Caco-2 (cell line): ENCODE measurements at places on chromosomes 7 and 10. TPM values are rescaled to one million over a fixed set of nuclear protein-coding genes. Genes with fewer than 3 reads are reported as not detected.

The SYT15 gene
- 0.43 and 0.60 TPM in 2 replicates for total RNA-seq

The BTBD16 gene
- total RNA-seq: not detected in 2 replicates

The SPDYE5 gene
- not detected in 2 replicates for total RNA-seq

DNA sequence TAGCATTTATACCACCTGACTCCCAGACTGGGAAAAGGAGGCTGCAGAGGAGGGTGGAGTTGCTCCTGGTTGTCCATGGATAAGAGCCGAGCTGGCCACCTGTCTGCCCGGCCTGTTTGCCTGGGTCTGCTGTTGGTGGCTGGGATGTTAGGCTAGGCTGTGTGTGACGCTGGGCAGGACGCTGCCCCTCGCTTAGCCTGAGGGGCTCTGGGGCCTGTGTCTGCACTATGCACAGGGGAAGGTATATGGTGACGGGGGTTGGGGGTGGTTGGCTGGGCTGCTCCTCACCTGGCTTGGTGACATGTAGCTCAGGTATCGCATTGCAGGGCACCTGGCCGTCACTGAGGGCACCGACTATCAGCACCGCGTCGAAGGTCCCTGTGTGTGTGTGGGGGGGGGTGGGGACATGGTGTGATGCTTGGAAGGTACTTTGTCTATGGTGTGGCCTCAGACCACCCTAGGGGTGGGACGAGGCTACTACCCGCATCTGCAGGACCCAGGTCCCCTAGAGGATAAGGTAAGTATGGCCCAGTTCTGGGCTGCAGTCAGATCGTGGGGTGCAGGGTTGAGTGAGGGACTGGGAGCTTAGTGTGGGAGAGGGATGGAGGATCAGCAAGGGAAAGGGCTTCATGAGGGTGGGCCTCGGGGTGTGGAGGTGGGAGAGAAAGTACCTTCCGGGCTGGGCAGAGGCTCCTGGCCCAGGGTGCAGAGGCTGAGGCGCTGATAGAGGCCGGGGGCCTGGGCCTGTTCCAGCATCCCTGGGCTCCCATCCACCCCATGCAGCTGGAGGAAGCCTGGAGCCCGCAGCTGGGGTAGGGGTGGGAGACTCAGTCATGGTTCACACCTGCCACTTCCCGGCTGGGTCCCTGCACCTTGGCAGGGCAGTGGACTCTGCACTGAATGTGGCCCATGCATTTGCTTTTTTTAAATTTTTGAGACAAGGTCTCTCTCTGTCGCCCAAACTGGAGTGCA is 2.3 kb downstream of the METTL27 start:
- DNase-seq: no peak

DNA sequence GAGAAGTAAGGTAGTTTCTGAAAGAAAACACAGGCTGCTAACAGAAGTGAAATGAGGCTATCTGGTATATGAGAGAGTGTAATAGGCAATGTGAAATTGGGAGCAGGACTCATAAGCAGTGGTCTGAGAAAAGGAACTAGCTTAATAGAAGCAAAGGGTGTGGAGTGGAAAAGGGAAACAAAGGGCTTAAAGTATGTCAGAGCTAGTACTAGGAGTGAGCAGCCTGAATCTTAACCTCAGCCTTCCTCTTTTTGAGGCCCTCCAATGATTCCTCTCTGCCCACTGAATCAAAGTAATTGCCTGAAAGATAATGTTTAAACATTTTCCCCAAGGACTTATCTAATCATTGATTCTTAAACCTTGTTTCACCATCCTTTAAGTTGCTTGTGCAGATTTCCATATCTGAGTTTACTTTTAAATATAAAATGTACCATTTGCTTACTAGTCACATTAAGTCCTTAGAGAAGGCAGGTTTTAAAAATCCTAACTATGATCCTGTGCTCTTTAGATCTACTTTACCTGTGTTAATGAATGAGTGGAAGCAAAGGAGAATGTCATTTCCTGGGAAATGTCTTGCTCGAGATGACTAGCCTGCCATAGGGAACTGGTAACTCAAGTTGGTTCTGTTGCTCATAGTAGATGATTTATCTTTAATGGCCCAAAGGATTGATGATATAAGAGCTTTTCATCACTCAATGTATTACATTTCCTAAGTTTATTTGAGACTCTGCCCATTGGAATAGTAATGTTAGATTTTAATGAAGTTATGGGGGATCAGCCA is 155.0 kb downstream of the SKAP2 start:
- DNase-seq: no peak

DNA sequence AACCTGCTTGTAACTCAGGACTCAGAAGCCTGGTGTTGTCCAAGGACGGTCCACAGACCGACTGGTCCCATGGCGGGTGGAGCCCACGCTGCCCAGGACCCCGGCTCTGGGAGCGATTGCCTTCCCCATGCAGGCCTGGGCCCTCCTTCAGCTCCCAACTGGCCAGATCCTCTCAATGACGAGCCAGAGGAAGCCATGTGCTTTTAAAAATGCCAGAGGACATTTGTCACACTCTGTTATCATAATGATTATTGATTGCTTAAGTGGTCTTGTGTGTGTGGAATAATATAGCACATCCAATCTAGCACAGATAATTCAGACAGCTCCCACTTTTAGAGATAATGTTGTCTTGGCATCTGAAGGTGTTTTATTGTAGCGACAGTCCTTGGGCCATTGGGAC is 22.6 kb upstream of the OGDHL start:
- DNase-seq: no peak

GRCh38 chr7:87877366-87878040 is 1.2 kb downstream of the DBF4 start:
- DNase-seq: no peak

GRCh38 chr7:37488163-37488764 is 39.6 kb upstream of the ELMO1 start:
- DNase-seq: no peak

DNA sequence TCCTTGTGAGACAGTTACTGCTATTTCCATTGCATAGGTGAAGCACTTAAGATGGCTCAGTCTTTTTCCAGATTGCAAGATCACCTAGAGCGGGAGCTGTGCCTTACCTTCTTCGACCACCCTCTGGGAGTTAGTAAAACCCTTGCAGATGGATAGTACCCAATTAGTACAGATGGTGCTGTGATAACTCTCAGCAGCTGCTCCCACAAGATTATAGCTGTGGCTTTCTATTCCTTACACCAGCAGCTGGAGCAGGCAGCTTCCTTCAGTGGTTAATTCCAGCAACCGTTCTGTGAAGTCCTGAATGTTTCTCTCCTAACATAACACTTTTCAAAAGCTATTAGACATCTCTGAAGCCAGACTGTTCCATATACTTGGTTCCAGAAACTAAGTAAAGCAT is 796.8 kb downstream of the XPNPEP1 start:
- DNase-seq: no peak
